Esophagus muscularis mucosa (tissue), 4 donors: ENCODE measurements at places on chromosomes 2 and 18. TPM values are rescaled to one million over a fixed set of nuclear protein-coding genes. Genes with fewer than 3 reads are reported as not detected.

The C2orf72 gene
- 0.17 TPM for total RNA-seq

The ASIC4 gene
- not detected for total RNA-seq

DNA sequence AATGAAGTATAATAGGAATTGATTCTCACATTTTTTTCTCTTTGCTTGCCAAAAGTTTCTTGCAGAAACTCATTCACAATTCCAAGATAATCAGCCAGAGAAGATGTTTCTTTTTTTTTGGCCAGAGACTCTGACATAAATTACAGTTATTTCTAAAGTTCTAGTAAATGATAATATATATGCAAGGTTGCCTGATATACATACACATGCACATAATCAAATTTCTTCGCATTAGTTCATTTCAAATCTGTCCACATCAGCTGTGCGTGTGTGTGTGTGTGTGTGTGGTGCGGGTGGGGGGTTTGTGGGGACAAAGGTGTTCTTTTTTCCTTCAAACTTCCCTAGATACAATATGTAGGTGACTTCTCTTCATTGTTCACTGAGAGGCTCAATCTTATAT is 33.2 kb downstream of the OSGEPL1 start:
- no peak overlapping the region for H3K4me3 ChIP-seq
- DNase-seq = no peak
- H3K4me1 ChIP-seq = no peaks in the 10 kb centered on the region
- no peak overlapping the region for H3K27ac ChIP-seq
- H3K36me3 ChIP-seq = peaks cover 8% of the 10 kb centered on the region

The ATP8B1 gene
- 18.9 TPM for total RNA-seq

GRCh38 chr2:38533757-38534545 is 68.8 kb downstream of the HNRNPLL start:
- no peak overlapping the region for H3K4me3 ChIP-seq
- peaks cover 39% of the 10 kb centered on the region for H3K4me1 ChIP-seq
- no peak for DNase-seq
- H3K27ac ChIP-seq = peak overlapping the region; percentile 82
- H3K27me3 ChIP-seq = no peaks in the 10 kb centered on the region

DNA sequence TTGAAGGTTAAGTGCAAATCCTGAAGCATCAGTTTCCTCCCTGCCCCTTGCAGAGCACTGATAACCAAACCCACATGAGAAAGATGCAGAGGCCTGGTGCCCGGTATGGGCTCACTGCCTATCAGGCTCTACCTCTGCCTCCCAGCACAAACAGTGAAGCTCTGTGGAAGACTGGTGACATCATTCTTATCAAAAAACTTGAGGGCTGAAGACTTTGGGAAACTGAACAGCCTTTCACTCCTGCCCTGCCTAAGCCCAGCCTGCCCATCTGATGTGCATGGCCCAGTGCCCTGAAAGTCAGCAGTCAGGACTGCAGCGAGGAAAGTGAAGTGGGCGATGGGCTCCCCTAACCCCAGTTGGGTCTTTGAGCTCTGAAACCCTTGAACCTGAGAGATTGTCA is 174.8 kb upstream of the ARL4C start:
- peak; percentile 89 for DNase-seq
- H3K36me3 ChIP-seq = no peaks in the 10 kb centered on the region
- no peak overlapping the region for H3K27ac ChIP-seq
- no peak overlapping the region for H3K4me3 ChIP-seq
- no peaks in the 10 kb centered on the region for H3K4me1 ChIP-seq

DNA sequence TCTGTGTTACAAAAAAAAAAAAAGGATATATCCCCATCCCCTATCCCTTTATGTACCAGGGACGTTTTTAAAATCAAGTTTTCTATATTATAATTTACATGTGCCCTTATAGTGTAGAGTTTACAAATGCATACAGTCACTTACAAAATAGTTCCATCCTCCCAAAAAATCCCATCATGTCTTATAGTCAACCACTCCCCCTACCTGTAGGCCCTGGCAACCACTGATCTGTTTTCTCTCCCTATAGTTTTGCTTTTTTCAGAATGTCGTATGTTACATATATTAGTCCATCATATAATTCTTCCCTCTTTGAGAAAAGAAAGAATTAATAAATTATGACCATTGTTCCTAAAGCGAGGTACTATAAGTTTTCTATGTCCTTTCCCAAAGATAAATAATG is 17.8 kb downstream of the CFAP210 start:
- DNase-seq = no peak
- H3K4me3 ChIP-seq = no peak overlapping the region
- H3K4me1 ChIP-seq = no peaks in the 10 kb centered on the region
- no peaks in the 10 kb centered on the region for H3K27me3 ChIP-seq
- H3K36me3 ChIP-seq = no peaks in the 10 kb centered on the region

The ADI1 gene
- 99.0 TPM for total RNA-seq

DNA sequence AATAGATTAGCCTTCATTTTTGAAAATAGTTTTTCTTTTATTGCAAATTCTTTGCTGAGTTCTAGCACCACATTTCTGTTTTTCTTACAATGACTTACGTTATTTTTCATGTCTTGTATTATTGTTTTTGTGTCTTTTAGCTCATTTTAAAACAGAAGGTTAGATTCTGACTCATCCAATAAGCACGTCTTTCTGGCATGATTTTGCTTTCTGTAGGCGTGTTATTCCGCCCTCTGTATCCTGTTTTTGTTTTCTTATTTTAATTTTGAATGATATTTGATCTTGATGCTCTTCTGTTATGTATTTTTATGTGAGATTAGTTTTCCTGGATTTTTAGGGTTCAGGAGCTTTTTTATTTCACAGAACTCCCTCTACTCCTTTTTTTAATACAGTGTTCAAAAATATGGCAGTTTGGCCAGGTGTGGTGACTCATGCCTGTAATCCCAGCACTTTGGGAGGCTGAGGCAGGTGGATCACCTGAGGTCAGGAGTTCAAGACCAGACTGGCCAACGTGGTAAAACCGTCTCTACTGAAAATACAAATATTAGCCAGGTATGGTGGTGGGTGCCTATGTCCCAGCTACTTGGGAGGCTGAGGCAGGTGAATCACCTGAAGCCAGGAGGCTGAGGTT is 145.0 kb downstream of the CLIP4 start:
- H3K36me3 ChIP-seq = no peaks in the 10 kb centered on the region
- DNase-seq = no peak
- H3K4me3 ChIP-seq = no peak overlapping the region
- H3K4me1 ChIP-seq = no peaks in the 10 kb centered on the region
- no peaks in the 10 kb centered on the region for H3K27me3 ChIP-seq
- H3K27ac ChIP-seq = no peak overlapping the region

DNA sequence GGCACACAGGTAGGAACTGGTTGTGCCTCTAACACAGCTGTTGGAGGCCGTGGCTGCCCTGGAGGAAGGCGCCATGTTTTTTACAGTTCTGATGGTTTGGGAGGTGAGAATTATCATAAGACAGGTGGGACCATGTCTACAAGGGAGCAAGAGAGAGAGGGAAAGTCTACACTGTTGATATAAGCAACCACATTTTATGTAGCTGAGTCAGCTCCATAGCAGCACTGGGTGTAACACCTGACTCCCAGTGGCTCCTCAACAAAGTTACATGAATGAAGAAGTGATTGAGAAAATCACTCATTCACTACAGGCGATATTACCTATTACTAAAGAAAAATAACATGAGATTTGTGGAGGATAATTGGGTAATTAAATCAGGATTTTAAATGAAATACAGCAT is 41.3 kb upstream of the ACAA2 start:
- H3K4me1 ChIP-seq = peaks cover 3% of the 10 kb centered on the region
- no peaks in the 10 kb centered on the region for H3K36me3 ChIP-seq
- no peak for DNase-seq

The FAM237A gene
- total RNA-seq = not detected

GRCh38 chr2:46072101-46072820 is 224.9 kb upstream of the EPAS1 start:
- no peaks in the 10 kb centered on the region for H3K27me3 ChIP-seq
- H3K27ac ChIP-seq = no peak overlapping the region
- no peak for DNase-seq
- no peak overlapping the region for H3K4me3 ChIP-seq
- peaks cover 6% of the 10 kb centered on the region for H3K4me1 ChIP-seq
